ENCODE measurements at places on chromosomes 16 and 17. TPM values are rescaled to one million over a fixed set of nuclear protein-coding genes. Genes with fewer than 3 reads are reported as not detected.
A peak's percentile ranks its signal among the peaks of the same experiment; 100 is the strongest.

The RAD51D gene
- total RNA-seq: 10.2 TPM

The VAT1L gene
- total RNA-seq: 0.09 TPM

The RAB11FIP4 gene
- total RNA-seq: 4.1 TPM

The LUC7L3 gene
- 194 TPM for total RNA-seq

The TLCD2 gene
- total RNA-seq: 4.2 TPM

The UTP4 gene
- 119 TPM for total RNA-seq

The ZSCAN10 gene
- total RNA-seq: not detected

The ATP1B2 gene
- total RNA-seq: 3.5 TPM

The GPR142 gene
- total RNA-seq: 0.24 TPM

The LPO gene
- total RNA-seq: not detected

DNA sequence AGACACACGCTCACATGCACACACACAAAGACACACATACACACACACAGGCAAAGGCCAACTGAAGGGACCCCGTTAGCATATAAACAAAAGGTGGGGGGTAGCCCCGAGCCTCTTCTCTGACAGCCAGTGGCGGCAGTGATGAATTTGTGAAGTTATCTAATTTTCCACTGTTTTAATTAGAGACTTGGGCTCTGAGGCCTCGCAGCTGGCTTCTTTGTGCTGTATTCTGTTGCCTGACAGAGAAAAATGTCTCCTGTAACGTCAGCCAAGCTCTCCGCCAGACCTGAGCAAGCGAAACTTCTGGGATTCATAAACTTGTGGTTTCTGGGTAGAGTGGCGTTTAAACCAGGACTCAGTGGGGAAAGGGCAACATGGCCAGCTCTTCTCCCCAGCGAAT, 113.9 kb upstream of the FOXF1 start:
- DNase-seq: peak; percentile 22

GRCh38 chr16:81496742-81497141, 52.1 kb downstream of the CMIP start:
- no peak for DNase-seq

- no peak for DNase-seq
Observed at GRCh38 chr17:4600563-4600962, 16.2 kb downstream of the SMTNL2 start.

- peak; percentile 82 for DNase-seq
Observed at GRCh38 chr17:42578282-42578869, 847 bp upstream of the PSMC3IP start.

DNA sequence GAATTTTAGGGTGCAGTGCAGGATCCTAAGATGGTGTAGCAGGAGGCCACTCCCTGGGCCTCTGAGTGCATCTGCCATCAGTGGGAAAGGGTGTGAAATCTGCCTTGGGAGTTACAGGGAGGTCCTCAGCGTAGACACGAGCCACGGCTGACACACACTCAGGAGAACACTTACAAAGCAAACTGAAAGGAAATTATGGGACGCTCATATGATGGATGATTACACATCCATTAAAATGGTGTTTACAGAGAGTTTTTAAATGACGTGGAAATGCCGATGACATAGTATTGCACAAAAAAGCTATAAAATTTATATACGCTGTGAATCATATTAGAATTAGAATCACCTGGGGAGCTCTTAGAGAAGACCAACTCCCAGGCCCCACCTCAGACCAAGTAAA, 175.2 kb downstream of the CCDC182 start:
- DNase-seq: no peak

DNA sequence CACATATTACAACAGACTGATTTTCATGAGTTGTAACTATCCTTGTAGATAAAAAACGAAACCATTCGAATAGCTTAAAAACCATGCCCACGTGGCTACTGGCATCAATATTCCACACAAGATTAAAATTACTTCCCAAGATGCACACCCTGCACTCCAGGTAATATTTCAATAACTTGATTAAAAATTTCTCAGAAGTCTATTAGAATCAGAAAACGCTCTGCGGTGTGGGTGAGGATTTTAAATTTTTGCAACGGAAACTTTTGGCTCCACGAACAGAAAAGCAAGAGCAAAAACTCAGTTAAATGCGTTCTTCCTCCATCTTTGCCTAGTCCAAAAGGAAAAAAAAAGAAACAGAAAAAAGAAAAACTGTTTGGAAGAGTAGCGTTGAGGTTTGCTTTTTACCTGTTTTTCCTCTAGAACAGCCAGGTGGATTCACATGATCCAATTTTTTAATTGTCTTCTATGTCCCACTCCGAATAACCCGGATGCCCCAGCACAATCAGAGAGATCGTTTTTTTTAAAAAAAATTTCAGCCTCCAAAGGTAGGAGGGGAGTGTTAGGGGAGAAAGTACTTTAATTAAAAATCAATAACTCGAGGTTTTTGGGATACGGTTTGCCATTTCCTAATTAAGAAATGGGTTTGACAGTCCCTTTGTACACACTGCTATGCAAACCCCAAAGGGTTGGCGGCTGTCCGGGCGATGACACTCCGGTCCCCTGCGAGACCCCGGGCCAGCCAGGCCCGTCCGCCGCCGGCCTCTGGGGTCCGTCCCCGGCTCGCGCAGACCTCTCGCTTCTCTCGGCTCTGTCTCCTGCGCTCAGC, 708 bp upstream of the NFAT5 start:
- no peak for DNase-seq

DNA sequence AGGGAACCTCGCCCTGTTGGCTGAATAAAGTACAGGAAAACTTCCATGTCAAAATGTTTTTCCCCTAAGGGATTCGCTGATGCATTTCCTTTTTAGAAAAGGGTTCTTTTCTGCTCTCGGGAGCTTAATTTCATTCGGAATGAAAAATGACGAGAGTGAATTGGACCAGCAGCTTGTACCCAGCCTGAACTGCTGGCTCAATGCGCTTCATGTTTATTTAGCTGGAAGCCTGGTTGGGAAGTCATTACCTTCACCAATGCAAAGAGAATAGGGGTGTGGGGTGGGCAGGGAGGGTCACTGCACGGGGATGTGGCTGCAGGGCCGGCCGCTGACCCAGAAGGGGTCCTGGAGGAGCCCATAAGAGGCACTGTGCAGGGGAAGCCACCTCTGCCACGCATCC, 207.7 kb downstream of the ENGASE start:
- no peak for DNase-seq

DNA sequence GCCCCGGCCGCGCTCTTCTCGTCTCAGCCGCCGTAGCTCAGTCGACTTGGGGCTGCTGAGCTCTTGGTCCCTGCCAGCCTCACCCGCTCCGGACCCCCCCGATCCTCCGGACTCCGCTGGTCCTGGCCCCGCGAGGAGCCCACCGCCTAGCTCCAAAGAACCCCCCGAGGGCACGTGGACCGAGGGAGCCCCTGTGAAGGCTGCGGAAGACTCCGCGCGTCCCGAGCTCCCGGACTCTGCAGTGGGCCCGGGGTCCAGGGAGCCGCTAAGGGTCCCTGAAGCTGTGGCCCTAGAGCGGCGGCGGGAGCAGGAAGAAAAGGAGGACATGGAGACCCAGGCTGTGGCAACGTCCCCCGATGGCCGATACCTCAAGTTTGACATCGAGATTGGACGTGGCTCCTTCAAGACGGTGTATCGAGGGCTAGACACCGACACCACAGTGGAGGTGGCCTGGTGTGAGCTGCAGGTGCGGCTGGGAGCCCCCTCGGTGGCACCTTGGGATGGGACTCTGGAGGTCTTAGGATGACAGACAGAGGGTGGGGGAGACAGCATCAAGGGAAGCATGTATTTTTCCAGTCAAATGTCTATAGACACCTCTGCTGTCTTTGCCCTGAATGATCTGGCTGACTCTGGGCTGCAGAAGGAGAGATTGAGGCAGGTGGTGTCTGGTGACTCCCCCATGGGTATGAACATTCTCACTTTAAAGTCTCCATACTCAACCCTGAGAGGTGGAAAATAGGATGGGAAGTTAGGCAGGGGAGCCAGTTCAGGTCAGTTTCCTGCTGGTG, 635 bp downstream of the WNK4 start:
- DNase-seq: no peak
